Fibroblast of skin of scalp (primary cell): ENCODE measurements at places on chromosomes 7 and 10.

GRCh38 chr10:120012131-120012400, 119.5 kb downstream of the SEC23IP start:
- DNase-seq, result no peak

DNA sequence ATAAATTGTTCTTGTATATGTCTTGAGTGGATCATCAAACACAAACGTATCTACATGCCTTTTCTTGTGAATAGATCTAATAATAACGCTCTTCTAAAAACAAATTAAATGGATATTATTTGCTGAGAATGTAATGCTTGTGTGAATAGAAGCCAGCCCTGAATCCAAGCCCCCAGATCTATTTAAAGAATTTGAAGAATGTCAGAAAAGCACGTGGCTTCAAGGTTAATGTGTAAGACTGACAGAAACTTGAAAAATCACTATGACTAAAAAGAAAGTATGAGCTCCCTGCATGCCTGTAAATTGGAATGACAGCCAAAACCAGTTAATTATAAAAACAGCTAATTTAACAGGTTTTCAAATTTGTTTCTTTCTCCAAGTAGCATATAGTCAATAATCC, 43.2 kb upstream of the ATRNL1 start:
- DNase-seq, result peak; percentile 67

GRCh38 chr10:100888957-100889356, 23.8 kb upstream of the SLF2 start:
- DNase-seq, result peak; percentile 14

DNA sequence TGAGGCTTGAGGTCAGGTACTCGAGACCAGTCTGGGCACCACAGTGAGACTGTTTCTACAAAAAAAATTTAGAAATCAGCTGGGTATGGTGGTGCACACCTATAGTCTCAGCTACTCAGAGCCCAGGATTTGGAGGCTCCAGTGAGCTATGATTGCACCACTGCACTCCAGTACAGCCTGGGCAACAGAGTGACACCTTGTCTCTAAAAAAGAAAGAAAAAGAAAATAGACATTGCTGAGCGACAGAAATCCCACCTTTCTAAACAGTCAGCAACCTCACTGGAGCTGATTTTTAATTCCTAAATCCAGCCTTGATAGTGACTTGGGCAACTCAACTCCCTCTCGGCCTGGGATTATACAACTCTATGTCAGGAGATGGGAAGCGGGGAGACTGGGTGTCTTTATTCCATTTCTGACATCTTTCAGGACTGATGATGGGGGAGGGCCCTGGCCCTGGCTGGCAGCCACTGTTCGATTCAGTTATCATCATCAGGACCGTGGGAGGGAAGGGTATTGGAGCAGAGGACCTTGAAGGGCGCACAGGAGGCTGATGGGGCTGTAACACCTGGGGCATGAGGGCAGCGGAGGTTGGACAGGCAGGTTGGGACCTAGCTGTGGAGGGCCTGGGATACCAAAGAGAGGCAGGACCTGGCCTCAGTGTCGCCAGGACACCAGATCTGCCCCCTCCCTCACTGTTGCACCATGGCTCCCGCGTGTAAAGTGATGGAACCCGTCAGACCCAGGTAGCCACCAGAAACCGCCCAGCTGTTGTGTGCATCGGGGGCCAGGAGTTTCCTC, 14.7 kb downstream of the HSPB1 start:
- DNase-seq, result no peak

DNA sequence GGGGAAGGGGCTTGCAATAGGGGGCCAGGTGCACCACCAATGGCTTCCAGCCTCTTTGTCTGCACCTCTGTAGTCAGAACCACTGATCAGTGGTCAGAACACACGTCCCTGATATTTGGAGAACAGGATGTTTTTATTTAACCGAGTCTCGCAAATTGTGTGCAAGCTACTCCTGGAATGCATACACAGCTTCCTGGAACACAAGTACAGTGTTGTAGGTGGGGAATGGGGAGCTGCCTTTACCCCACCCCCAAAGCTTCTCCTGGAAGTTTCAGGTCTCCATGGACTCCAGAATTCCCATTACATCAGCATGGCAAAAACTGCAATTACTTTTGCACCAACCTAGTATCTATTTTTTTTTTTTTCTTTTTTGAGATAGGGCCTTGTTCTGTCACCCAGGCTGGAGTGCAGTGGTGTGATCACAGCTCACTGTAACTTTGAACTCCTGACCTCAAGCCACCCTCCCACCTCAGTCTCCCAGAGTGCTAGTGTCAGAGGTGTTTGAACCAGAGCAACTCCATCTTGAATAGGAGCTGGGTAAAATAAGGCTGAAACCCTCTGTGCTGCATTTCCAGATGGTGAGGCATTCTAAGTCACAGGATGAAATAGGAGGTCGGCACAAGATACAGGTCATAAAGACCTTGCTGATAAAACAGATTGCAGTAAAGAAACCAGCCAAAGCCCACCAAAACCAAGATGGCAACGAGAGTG, 374.0 kb downstream of the CALN1 start:
- no peak for DNase-seq

- DNase-seq, result peak; percentile 3
These were observed 43.6 kb upstream of the CARD11 start for GRCh38 chr7:3087243-3087755.

GRCh38 chr7:111732923-111733322, 170.6 kb upstream of the IMMP2L start:
- no peak for DNase-seq

- DNase-seq, result no peak
These were observed 2.2 kb downstream of the ZNF365 start for GRCh38 chr10:62376071-62377025.

GRCh38 chr10:1638889-1639419, 98.4 kb downstream of the ADARB2 start:
- DNase-seq, result no peak

DNA sequence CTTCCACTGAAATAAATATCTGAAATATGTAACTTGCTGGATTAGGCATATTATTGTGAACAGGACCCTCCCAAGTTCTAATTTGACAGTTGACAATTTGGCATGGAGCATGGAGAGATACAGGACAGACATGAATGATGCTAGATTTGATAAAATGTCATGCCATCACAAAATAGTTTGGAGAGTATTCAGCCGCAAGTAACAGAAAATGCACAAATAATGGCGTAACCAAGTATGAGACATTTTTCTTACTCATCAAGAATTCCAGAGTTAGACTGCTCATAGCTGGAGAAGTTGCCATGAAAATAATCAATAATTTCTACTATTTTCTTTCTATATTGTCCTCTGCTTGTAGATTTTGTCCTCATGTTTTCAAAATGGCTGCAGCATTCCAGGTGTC, 45.5 kb upstream of the GPAM start:
- peak; percentile 57 for DNase-seq

DNA sequence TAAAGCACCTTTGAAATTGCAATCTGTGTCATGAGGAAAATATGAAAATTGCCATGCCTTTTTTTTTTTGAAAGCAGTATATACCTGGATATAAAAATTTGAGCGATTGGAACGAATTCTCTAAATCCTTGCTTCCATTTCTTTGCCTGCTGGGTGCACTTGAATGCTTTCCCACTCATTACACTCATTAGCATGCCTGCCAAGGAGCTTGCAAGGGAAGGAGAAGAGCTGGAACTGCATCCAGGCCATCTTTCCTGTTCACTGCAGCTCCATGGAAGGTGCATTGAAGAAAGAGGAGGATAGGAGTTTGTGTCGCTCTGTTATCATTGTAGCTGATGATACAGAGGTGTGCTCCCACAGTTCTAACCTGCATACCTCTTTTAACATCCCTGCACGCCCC, 102.4 kb upstream of the GJD4 start:
- no peak for DNase-seq
